ENCODE measurements at places on chromosomes 7 and 10. TPM values are rescaled to one million over a fixed set of nuclear protein-coding genes. Genes with fewer than 3 reads are reported as not detected.

GRCh38 chr10:124579011-124579399 is 117.4 kb downstream of the LHPP start:
- no peaks in the 10 kb centered on the region for H3K36me3 ChIP-seq
- H3K4me3 ChIP-seq, result no peak overlapping the region
- no peaks in the 10 kb centered on the region for H3K4me1 ChIP-seq
- DNase-seq, result no peak
- H3K27ac ChIP-seq, result no peak overlapping the region
- no peaks in the 10 kb centered on the region for H3K27me3 ChIP-seq

- no peaks in the 10 kb centered on the region for H3K36me3 ChIP-seq
- H3K4me1 ChIP-seq, result peaks cover 13% of the 10 kb centered on the region
- H3K4me3 ChIP-seq, result no peak overlapping the region
- no peak overlapping the region for H3K27ac ChIP-seq
- no peak for DNase-seq
Observed at GRCh38 chr10:61065051-61065450, 121.1 kb upstream of the RHOBTB1 start.

- H3K4me3 ChIP-seq, result no peak overlapping the region
- H3K27ac ChIP-seq, result no peak overlapping the region
- no peaks in the 10 kb centered on the region for H3K36me3 ChIP-seq
- peaks cover 11% of the 10 kb centered on the region for H3K4me1 ChIP-seq
- DNase-seq, result no peak
Observed at GRCh38 chr10:1301143-1301542, 245.0 kb downstream of the WDR37 start.

GRCh38 chr7:50555594-50556140 is 9.5 kb downstream of the DDC start:
- H3K4me3 ChIP-seq, result no peak overlapping the region
- H3K27ac ChIP-seq, result no peak overlapping the region
- no peaks in the 10 kb centered on the region for H3K4me1 ChIP-seq
- no peaks in the 10 kb centered on the region for H3K36me3 ChIP-seq
- no peak for DNase-seq
- no peaks in the 10 kb centered on the region for H3K27me3 ChIP-seq

- DNase-seq, result no peak
- no peak overlapping the region for H3K27ac ChIP-seq
- no peaks in the 10 kb centered on the region for H3K4me1 ChIP-seq
- no peak overlapping the region for H3K4me3 ChIP-seq
- H3K36me3 ChIP-seq, result no peaks in the 10 kb centered on the region
Observed at GRCh38 chr10:121244818-121245217, 353.4 kb downstream of the FGFR2 start.

MTPN gene
- total RNA-seq, result 66.3 TPM

GRCh38 chr10:93062514-93063143 is 2.0 kb downstream of the CYP26C1 start:
- H3K36me3 ChIP-seq, result peaks cover 24% of the 10 kb centered on the region
- no peak overlapping the region for H3K27ac ChIP-seq
- H3K4me1 ChIP-seq, result peaks cover 41% of the 10 kb centered on the region
- no peaks in the 10 kb centered on the region for H3K27me3 ChIP-seq
- DNase-seq, result no peak

GRCh38 chr7:76074972-76075370 is 27.1 kb downstream of the MDH2 start:
- no peaks in the 10 kb centered on the region for H3K27me3 ChIP-seq
- H3K36me3 ChIP-seq, result no peaks in the 10 kb centered on the region
- DNase-seq, result no peak
- no peak overlapping the region for H3K27ac ChIP-seq
- H3K4me3 ChIP-seq, result no peak overlapping the region

MYL10 gene
- total RNA-seq, result not detected

- H3K36me3 ChIP-seq, result no peaks in the 10 kb centered on the region
- no peak overlapping the region for H3K27ac ChIP-seq
- no peak for DNase-seq
Observed at GRCh38 chr7:83271212-83272099, 108.8 kb upstream of the PCLO start.

FBXO24 gene
- 0.84 TPM for total RNA-seq

DNA sequence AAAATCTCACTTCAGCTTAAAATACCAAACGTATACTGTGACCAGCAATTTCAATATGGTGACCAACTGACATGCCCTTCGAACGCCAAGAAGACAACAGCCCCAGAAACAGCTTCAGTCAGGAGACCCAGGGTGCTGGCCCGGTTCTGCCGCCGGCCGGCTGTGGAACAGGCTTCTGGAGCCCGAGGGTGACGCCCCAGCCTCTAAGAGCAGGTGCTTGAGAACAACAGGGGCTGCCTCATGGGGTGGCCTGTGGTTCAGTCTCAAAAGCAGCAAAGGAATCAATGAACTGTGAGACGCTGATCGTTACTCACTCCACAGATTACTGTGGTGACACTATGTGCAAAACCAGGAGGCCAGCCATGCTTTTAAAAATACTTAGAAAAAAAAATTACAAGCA is 17.3 kb downstream of the GPER1 start:
- DNase-seq, result no peak
- no peaks in the 10 kb centered on the region for H3K27me3 ChIP-seq
- no peaks in the 10 kb centered on the region for H3K4me1 ChIP-seq
- no peak overlapping the region for H3K27ac ChIP-seq

ANKRD1 gene
- total RNA-seq, result not detected

GRCh38 chr10:131641231-131641630 is 259.6 kb upstream of the PPP2R2D start:
- H3K4me1 ChIP-seq, result peaks cover 9% of the 10 kb centered on the region
- H3K27me3 ChIP-seq, result no peaks in the 10 kb centered on the region
- DNase-seq, result no peak
- H3K4me3 ChIP-seq, result no peak overlapping the region
- H3K27ac ChIP-seq, result no peak overlapping the region

DNA sequence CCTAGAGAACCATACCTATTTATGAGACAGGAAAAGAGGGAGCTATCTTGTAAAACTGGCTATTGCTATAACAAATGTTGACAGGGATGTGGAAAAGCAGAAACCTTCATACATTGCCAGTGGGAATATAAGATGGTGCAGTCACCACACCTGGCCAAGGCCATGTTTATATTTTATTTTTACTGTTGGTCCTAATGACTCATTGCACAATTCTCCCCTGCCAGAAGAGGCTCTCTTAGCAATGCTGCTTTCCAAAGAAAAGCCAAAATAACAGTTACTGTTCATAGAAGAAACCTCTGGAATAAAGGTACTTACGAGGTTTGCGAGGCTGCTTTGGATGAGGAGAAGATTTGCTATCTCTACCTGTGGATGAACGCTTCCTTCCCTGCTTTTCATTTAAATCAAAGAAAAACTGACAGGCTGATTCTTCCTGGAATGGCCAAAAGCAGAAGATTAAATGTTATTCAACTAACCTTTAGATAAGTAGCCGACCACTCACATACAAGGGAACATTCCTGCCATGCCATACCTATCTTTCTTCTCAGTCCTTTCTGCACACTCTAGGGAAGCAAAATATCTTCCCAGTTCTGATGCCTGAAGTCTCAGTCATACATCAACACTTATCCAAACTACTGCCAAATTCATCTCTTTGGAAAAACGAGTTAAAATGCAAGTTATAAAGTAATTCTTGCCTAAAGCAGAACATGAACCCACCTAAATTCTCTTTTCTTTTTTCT is 16.3 kb upstream of the CHUK start:
- no peak overlapping the region for H3K4me3 ChIP-seq
- H3K27me3 ChIP-seq, result no peaks in the 10 kb centered on the region
- no peak for DNase-seq
- H3K27ac ChIP-seq, result no peak overlapping the region
- H3K4me1 ChIP-seq, result no peaks in the 10 kb centered on the region

DNA sequence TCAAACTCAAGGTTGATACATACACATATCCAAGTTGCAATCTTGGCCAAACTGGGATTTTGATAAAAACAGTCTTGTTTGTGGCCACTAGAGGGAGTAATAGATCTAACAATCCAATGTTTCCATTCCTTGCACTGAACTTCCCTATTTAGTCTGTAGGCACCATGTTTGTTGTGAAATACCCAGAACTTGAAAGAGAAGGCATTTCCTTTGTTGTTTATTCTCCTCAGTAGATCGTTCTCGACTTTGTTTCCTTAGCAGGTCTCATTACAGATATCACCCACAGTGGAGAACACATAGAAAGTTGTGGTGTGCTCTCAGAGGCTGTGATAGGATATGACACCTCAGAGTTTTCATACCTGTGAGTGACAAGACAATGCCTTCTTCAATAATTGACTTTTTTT is 70.3 kb upstream of the MXI1 start:
- peaks cover 34% of the 10 kb centered on the region for H3K36me3 ChIP-seq
- peak overlapping the region; percentile 75 for H3K27ac ChIP-seq
- H3K27me3 ChIP-seq, result no peaks in the 10 kb centered on the region
